ENCODE measurements at places on chromosomes 7 and 10.

DNA sequence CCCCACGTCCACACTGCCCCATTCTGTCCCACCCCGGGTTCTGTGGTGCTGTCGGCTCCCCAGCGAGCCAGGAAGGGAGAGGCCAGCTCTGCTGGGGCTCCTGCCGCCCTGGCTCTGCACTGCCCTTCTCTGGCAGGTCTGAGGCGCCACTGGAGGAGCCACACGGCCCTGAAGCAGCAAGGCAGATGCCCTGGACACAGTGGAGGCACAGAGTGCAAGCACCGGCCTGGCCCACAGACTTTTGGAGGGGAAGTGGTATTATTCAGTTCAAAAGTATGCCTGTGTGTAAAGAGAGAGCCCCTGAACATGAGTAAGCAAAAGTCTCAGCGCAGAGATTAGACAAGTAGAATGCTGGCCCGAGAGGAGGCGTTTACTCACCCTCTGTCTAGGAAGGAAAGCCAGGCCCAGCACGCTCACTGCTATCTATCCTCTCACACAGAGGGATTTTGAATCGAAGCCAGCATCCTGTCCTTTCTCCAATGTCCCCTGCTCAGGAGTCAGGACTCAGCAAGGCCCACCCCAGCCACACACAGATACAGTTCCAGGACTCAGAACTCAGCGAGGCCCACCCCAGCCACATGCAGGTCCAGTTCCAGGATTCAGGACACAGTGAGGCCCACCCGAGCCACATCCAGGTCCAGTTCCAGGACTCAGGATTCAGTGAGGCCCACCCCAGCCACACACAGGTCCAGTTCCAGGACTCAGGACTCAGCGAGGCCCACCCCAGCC is 115.0 kb downstream of the EGFR start:
- DNase-seq = no peak

DNA sequence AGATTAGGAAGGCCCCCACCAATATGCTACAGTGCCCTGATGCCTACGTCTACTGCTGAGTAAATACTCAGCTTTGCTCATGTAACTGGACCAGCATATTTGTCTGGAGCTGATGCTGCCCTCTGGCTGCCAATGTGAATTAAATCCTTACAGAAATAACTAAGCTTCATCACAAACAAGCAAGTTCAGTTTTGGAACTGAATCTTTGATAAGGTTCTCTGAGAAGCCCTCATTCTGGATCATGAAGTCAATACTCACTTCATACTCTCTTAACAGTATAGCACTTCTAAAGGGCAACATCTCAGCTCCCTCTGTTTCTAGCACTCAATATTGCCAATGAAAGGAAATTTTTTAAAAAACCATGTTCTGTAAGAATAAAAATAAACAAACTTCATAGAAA is 246.7 kb downstream of the ETV1 start:
- DNase-seq = no peak

- DNase-seq = no peak
Measured at GRCh38 chr10:3136763-3137611, 35.6 kb downstream of the PITRM1 start.

DNA sequence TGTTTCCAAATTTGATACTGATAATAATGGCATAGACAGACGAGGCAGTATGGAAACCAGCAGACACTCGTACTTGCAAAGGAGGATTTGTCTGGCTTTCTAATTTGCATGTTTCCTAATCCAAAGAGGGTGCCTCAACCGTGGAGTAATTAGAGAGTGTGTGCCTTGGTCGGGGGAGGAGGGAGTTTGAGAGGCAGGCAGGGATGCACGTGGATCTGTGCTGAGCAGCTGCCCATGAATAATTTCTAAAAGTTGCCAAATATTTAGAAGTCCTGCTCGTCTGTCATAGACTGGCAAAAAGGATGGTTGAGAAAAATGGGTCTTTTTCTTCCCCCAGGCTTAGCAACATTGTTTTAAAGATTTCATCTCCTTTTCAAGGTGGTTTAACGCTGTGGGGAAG is 69.4 kb downstream of the PTPRE start:
- DNase-seq = no peak

DNA sequence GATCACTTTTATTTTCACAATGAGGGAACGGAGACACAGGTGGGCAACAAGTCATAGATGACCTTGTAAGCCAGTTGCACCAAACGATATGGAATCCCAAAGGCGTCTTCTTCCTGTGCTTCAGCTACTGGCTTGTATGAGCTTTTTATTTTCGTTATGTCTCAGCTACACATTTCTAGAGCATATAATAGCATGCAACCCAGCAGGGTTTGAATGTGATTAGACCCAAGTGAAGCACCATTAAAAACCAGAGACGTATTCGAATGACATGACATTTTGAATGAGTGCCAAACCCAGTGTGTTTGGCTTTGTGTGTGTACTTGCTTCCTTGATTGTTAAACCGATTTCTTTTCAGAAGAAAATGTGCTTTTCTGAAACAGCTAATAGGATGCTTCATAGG is 963.2 kb upstream of the CELF2 start:
- DNase-seq = peak; percentile 10

- DNase-seq = no peak
Measured at GRCh38 chr10:69047111-69047832, 40.6 kb upstream of the SRGN start.

DNA sequence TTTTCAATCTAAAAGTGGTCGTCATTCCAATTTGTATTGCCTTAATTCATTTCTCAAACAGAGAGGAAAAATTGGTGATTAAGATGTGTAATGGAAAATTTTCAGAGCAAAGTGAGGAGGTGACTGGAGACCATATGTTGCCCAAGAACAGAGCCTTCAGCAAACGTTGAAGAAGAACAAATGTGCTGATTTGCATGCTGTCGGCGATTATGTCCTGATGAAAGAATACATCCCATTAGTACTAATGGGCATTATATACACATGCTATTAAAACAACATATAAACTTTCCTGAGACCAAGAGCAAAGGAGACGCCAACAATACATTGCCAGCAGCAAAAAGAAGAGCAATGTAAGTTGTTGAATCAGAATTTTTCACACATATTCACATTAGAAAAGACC is 100.0 kb upstream of the ARID5B start:
- no peak for DNase-seq

DNA sequence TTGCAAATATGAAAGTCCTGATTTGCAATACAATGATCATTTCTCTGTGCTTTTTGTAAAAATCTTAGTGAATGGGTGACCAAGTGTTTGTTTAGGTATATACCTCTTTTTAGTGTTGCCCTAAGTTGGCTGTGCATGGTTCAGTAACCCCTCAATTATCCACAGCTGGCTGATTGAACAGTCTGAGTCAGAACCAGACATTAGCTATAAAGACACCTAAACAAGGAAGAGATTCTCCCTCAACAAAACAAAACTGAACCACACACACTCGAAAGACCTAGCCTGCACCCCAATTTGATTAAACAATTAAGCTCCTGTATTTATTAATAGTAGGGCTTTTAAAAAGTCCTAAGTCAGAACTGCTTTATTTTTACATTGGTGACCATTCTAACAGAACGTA is 2.8 kb downstream of the RSBN1L start:
- DNase-seq = no peak

GRCh38 chr10:75593692-75594556 is 162.5 kb downstream of the LRMDA start:
- no peak for DNase-seq
